ENCODE measurements at places on chromosomes 5 and 9.

GRCh38 chr5:131749138-131749537 lies 47.7 kb downstream of the FNIP1 start:
- DNase-seq = no peak

GRCh38 chr9:88829276-88829675 lies 162.0 kb upstream of the S1PR3 start:
- DNase-seq = no peak

GRCh38 chr5:180207593-180207992 lies 1.4 kb downstream of the RASGEF1C start:
- no peak for DNase-seq

- DNase-seq = no peak
Measured at GRCh38 chr5:119470851-119471451, 18.7 kb downstream of the HSD17B4 start.
